ENCODE measurements at places on chromosomes 1 and 21. TPM values are rescaled to one million over a fixed set of nuclear protein-coding genes. Genes with fewer than 3 reads are reported as not detected.

DNA sequence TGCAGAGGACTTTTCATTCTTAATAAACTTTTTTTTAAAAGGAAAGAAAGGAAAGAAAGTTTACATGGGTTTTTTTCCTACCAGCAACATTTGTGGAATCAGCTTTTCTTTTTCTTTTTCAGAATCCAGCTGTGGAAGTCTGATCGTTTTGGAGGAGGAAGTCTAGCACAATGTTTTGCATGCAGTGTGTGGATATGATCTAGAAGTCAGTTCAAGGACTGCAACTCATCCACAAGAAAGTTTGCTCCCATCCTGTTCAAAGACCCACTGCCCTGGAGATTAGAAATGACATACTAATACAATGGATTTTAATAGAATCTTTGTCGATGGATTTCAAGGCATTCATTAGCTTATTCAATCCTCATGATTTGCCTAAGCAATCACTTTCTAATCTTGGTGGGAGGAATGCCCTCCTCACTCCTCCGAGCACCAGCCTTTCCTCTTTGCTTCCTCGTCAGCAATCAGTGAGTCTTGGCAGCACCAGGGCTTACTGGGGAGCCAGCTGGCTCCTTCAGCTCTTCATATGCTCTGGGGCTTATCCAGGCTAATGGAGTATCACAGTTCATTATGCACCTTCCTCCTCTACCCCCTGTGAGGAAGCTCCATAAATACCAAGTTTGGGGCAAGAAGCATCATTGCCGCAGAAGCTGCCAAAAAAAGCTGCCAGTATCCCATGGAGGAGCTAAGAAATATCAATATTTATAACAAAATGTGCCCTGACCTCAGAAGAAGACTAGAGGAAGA is 392.3 kb upstream of the PKN2 start:
- no peak for DNase-seq

DNA sequence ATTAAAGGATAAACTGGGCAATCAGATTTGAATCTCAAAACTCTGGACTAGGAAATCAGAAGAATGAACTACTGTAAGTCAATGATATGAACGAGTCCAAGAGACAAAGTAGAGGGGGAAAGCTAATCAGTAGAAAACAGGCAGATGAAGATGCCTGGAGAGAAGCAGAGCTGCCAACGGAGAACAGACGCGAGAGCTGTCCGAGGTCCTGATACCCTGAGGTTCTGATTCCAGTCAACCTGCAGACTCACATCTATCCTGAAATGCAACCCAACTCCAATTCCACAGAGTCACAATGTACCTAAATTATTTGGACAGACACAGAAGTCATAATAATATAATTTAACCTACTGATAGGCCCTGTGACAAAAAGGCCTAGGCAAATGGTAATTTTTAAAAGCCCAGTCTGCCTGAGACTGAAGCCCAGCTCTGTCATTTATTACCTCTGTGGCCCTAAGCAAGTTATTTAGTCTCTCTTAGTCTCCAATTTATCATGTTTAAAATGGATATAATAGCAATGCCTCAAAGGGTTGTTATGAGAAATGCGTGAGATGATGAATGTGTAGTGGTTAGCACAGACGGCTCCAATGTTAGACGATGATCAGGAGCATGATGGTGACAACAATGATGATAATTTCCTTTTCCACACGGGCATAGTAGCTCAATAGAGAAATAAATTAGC is 33.4 kb downstream of the RGS7 start:
- peak; percentile 25 for DNase-seq

GRCh38 chr21:39637197-39637970 is 24.6 kb downstream of the B3GALT5 start:
- no peak for DNase-seq

DNA sequence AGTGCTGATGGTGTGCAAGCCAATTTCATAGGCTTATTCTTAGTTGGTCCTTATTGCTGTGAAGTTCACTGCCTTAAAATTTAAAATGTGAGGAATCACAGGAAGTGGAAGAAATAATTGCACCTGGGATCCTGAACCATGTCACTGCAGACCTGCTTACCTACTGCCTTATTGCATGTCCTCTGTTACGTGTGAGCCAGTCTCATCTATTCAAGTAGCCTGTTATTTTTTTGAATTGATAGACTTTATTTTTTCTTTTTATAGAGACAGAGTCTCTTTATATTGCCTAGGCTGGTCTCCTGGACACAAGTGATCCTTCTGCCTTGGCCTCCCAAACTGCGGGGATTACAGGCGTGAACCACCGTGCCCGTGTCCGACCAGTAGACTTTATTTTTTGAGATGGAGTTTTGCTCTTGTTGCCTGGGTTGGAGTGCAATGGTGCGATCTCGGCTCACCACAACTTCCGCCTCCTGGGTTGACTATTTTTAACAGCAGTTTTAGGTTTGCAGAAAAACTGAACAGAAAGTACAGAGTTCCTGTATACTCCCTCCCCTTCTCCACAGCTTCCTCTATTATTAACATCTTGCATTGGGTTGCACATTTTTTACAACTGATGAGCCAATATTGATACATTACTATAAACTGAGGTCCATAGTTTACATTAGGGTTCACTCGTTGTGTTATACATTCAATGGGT is 14.0 kb upstream of the DISC1 start:
- DNase-seq = no peak

- DNase-seq = no peak
Observed at GRCh38 chr1:173601588-173601987, 1.3 kb downstream of the SLC9C2 start.

DNA sequence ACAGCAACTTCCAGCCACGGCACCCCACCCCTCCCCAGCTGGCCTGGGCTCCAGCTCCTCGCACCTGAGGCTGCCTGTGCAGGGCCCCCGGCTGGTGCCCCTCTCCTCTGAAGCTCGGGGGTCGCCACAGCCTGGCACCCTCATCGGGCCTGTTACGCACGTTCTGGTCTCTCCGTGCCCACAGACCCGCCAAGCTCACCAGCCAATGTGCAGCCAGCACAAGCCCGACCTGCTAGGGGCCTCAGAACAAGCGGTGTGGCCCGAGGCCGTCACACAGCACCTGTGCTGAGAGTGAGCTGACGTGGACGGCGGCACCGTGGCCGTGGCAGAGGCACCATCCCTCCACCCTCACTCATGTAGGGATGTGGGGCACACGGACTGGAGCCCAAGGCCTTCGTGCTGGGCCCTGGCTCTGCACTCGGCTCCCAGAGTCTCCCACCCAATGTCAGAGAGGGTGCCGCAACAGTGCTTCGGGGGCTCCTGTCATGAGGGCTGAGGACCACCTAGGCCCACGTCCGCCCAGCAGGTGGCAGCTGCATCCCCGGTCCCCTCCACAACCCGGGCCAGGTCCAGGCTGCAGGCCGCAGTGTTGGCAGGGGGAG is 4.4 kb upstream of the SAMD11 start:
- no peak for DNase-seq

DNA sequence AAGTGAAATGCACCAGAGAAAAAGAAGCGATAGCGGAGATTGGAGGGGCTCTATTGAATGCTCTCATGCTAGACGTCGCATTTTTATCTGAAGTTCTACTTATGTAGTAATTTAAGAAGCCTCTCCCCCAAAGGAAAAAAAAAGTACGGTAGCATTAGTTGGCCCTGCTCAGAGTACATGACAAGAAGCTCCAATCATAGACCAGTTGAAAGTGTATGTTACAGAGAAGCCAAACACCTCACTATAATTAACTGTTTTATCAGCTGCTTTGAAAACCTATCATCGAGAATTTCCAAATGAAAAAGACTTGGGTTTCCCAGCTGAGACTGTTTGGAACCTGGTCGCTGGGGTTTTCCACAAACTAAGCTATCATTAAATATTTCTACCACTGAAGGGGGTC is 19.6 kb upstream of the OVAAL start:
- DNase-seq = no peak

The LRRC71 gene
- 0.13 TPM for total RNA-seq
